ENCODE measurements at places on chromosomes 5 and 9. TPM values are rescaled to one million over a fixed set of nuclear protein-coding genes. Genes with fewer than 3 reads are reported as not detected.

MZB1 gene
- 0.22 TPM for total RNA-seq

- peak overlapping the region; percentile 87 for H3K4me3 ChIP-seq
- H3K27ac ChIP-seq = peak overlapping the region; percentile 95
- H3K27me3 ChIP-seq = no peaks in the 10 kb centered on the region
- peaks cover 35% of the 10 kb centered on the region for H3K4me1 ChIP-seq
- DNase-seq = peak; percentile 92
Observed at GRCh38 chr5:81303563-81303962, 2.2 kb downstream of the ZCCHC9 start.

- H3K4me1 ChIP-seq = peaks cover 8% of the 10 kb centered on the region
- H3K27me3 ChIP-seq = no peaks in the 10 kb centered on the region
- peak; percentile 94 for DNase-seq
- H3K36me3 ChIP-seq = no peaks in the 10 kb centered on the region
- peak overlapping the region; percentile 91 for H3K27ac ChIP-seq
Observed at GRCh38 chr9:121322037-121322736, 47.9 kb downstream of the STOM start.

DNA sequence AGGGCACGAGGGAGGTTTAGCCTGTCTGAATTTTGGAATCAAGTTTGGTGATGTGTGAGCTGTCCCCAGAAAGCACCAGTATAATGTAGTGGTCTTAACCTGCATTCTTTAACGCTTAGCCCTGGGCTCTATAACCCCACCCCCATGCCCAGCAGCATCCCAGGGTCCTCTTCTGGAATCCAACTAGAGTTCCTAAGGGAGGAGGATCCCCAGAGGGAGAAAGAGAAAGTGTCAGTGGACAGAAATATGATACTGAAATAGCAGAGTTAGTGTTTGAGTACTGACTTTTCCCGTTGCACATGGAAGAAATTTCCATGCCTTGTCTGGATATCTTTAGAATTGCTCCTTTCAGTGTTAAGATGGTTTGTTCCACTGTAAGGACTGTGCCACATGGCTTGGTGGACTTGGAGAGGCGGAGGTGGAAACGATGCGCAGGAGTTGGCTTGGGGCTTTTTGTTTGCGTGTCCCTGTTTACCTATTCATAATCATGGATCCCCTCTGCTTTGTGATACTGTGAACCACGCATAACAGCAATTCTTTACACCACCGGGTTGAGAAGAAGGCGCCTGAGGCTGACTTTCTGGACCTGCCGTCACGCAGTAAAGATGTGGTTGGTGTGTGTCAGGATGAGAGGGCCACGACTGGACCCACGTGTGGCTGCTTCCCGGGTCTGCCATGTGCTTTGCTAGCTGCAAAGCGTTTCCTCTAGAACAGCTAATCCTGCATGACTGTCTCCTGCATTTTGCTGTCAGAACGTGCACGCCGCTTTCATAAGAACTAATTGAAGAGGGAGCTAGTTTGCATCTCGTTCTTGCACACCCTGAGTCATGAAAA lies 142.3 kb downstream of the SMARCA2 start:
- no peaks in the 10 kb centered on the region for H3K27me3 ChIP-seq
- H3K4me1 ChIP-seq = peaks cover 22% of the 10 kb centered on the region
- peak overlapping the region; percentile 77 for H3K27ac ChIP-seq
- peak overlapping the region; percentile 78 for H3K4me3 ChIP-seq
- H3K36me3 ChIP-seq = no peaks in the 10 kb centered on the region

DNA sequence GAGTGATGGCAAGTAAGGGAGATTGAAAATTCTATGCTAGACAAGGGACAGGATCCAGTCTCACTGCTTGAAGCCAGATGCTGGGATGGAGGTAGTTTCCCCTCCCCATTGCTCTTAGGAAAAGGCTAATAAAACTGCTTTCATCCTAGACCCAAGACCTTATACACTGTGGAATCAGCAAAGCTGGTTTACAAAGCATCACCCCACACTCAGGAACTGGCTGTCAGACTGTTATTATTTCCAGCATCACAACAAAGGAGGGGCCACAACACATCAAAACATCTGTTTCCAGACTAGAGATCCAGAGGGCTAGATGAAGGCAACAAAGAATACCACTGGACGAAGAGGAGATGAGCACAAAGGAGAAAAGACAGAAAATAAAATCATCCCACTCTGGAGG lies 364.6 kb upstream of the PTGER4 start:
- H3K4me1 ChIP-seq = peaks cover 9% of the 10 kb centered on the region
- no peak for DNase-seq
- no peak overlapping the region for H3K27ac ChIP-seq
- H3K27me3 ChIP-seq = no peaks in the 10 kb centered on the region

GHR gene
- total RNA-seq = 2.2 TPM

GRCh38 chr9:96174371-96174770 lies 127.6 kb downstream of the HSD17B3 start:
- no peaks in the 10 kb centered on the region for H3K36me3 ChIP-seq
- no peak for DNase-seq
- H3K27ac ChIP-seq = no peak overlapping the region
- no peak overlapping the region for H3K4me3 ChIP-seq
- peaks cover 14% of the 10 kb centered on the region for H3K27me3 ChIP-seq

DNA sequence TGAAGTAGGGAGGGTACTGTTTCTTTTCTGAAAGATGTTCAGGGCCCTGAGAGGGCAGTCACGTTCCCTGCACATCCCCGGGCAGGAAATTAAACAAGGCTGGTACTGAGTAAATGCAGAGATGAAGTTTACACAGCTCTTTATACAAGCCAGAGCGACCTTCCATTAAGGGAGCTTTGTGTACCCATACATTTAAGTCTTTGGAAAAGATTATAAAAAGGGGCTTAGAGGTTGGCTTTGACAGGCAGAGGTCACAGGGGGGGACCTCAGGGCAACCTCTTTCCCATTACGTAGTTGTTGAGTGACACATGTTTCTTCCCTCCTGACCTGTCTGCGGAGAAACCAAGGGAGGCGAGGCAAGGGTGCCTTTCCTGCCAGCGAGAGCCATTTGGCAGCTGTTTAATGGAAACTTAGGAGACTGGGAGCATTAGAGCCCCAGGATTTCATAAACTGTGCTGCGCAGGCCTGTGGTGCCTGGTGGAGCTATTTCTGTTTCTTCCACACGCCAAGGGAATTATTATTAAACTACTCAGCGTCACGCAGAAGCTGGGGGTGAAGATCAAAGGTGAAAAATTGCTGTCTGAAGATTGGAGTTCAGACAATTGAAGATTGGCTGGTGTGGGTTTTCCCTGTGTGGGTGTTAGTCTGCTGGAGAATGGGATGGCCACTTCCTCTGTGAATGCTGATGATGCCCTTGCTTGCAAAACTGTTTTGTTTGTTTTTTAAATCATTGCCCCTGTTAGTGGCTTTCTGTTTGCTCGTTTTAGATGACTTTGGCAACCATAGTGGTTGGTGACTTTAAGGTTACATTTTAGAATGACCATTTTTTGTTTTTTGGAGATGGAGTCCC lies 3.2 kb upstream of the SMIM32 start:
- H3K36me3 ChIP-seq = no peaks in the 10 kb centered on the region
- H3K27me3 ChIP-seq = no peaks in the 10 kb centered on the region
- H3K4me1 ChIP-seq = no peaks in the 10 kb centered on the region
- no peak overlapping the region for H3K27ac ChIP-seq
- no peak overlapping the region for H3K4me3 ChIP-seq

DNA sequence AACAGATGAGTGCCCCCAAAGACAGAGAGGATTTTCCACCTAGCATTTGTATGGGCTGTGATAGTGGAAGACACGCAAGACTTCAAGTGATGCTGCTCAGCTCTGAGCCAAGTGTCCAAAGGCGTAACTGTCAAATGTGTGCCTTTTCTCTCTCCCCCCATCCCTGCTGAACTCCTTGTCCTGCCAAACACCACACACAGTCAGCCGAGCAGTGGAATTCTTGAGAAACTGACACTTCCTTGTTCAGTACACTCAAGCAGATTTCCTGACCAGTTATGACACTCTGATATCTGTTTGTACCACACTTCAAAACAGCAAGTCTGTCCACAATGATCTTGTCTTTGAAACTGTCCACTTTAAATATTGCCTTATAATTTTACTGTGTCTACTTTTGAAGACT lies 166.4 kb downstream of the PIK3R1 start:
- no peak overlapping the region for H3K4me3 ChIP-seq
- H3K4me1 ChIP-seq = no peaks in the 10 kb centered on the region
- H3K27ac ChIP-seq = no peak overlapping the region
- no peaks in the 10 kb centered on the region for H3K27me3 ChIP-seq
- DNase-seq = no peak

DNA sequence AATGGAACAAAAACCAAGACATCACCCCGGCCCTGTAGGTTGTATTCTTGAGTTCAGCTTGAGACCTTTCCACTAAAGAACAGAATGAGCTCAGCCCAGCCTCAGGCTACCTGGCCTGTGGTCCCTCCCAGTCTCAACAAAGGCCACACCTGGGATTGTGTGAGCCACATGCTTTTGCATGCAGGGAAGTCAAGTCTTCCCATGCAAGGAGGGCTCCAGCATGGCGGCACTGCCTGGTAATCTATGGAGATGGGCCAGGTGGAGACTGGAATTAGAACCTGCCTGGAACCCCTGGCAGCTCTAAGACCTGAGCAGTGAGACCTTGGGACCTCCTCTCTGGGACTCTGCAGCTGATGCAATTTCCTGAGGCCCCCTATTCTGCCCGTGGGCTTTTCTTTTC lies 49.4 kb upstream of the OTULINL start:
- no peak overlapping the region for H3K27ac ChIP-seq
- H3K27me3 ChIP-seq = no peaks in the 10 kb centered on the region
- H3K4me1 ChIP-seq = no peaks in the 10 kb centered on the region
- no peak overlapping the region for H3K4me3 ChIP-seq
- H3K36me3 ChIP-seq = no peaks in the 10 kb centered on the region

DNA sequence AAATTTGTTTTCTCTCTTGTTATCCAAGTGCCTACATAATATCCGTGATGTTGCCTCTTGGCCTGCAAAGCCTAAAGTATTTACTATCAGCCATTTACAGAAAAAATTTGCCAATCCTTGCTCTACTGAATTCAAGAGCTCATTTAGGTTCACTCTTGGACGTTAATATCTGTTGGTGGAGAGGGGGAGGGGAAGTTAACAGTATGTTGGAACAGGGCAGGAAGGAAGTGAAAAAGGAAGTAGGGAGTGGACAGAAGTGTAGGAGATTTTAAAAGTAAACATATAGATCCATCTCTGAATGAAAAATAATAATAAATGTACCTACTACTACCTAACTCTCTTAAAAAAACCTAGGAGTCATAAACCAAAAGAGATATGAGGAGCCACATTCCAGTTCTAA lies 32.8 kb downstream of the ZNF608 start:
- no peaks in the 10 kb centered on the region for H3K36me3 ChIP-seq
- H3K27ac ChIP-seq = no peak overlapping the region
- H3K27me3 ChIP-seq = no peaks in the 10 kb centered on the region
- no peak for DNase-seq
- H3K4me3 ChIP-seq = no peak overlapping the region

GRCh38 chr9:129900263-129901027 lies 65.2 kb downstream of the USP20 start:
- peaks cover 4% of the 10 kb centered on the region for H3K36me3 ChIP-seq
- no peak for DNase-seq
- no peak overlapping the region for H3K27ac ChIP-seq
- no peaks in the 10 kb centered on the region for H3K27me3 ChIP-seq

DNA sequence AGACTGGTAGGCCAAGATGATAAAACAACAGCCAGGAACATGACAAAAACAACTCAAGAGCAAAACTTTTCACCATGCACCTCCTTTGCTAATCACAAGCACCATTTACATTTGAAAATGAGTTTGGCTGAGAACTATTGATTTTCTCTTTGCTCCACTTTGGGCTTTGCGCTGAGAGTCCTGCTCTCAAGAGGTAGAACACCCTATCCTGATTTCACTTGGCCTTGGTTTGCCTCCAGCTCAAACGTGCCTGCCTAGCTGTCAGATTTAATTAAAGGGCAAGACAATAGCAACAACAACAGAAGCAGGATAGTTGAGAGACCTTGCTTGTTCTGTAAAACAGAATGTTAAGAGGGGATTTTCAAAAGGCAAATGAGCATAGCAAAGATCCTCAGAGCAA lies 128.2 kb upstream of the ASTN2 start:
- DNase-seq = no peak
- no peak overlapping the region for H3K27ac ChIP-seq
- no peak overlapping the region for H3K4me3 ChIP-seq
- no peaks in the 10 kb centered on the region for H3K4me1 ChIP-seq
- no peaks in the 10 kb centered on the region for H3K27me3 ChIP-seq

FBP2 gene
- total RNA-seq = not detected

- H3K27ac ChIP-seq = no peak overlapping the region
- no peaks in the 10 kb centered on the region for H3K4me1 ChIP-seq
- H3K4me3 ChIP-seq = no peak overlapping the region
- peaks cover 31% of the 10 kb centered on the region for H3K27me3 ChIP-seq
- H3K36me3 ChIP-seq = no peaks in the 10 kb centered on the region
- no peak for DNase-seq
Observed at GRCh38 chr5:35416217-35416988, 186.1 kb upstream of the PRLR start.

DNA sequence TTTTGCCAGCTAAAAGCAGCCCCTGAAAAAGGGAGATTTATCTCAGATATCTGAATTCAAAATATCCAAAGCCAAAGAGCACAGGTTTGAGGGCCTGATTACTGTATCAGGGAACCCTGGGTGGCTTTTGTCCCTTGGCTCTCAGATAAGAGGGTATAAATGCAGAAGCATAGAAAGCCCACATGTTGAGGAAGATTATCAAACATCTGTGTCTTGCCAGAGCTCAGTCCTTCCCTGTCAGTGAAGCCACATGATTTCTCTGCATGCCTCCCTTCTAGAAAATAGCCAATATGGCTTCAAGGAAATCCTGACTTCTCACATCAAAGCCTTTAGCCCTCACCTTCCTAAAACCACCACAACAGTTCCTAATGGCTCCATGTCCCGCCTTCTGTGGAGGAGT lies 408.0 kb upstream of the DMAC1 start:
- no peaks in the 10 kb centered on the region for H3K36me3 ChIP-seq
- DNase-seq = no peak
- H3K27ac ChIP-seq = no peak overlapping the region
- H3K4me3 ChIP-seq = no peak overlapping the region
- no peaks in the 10 kb centered on the region for H3K4me1 ChIP-seq

DNA sequence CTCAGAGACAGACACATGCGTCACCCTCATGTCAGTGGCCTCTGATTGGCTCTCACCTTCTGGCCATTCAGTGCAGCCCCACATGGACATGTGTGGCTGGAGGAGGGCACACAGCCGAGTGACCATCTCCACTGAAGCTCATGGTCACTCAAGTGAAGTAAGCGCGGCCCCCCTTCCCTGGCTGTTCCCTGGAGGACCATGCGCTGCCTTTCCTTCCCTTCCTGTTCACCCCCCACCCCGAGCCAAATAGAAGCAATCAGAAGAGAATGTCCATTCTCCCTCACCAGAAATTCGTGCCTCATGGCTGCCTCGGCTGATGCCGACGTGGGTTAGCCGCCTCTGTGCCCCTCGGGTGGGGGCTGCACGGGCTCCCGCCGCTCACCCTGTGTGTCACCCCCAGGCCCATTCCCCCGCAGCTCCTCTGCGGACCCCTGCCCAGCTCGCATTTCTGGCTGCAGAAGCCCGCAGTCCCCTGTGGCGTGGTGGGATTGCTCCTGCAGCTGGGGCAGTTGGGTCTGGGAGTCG lies 12.5 kb upstream of the COL5A1 start:
- no peaks in the 10 kb centered on the region for H3K36me3 ChIP-seq
- no peak for DNase-seq
- peaks cover 28% of the 10 kb centered on the region for H3K4me1 ChIP-seq
- H3K27me3 ChIP-seq = no peaks in the 10 kb centered on the region
- no peak overlapping the region for H3K27ac ChIP-seq

SLC6A19 gene
- total RNA-seq = not detected

- H3K27ac ChIP-seq = no peak overlapping the region
- no peaks in the 10 kb centered on the region for H3K27me3 ChIP-seq
- H3K4me1 ChIP-seq = no peaks in the 10 kb centered on the region
- DNase-seq = no peak
Observed at GRCh38 chr5:108149369-108149768, 232.5 kb downstream of the FBXL17 start.

Measured in PC-3 (cell line).